ENCODE measurements at places on chromosomes 2 and 18. TPM values are rescaled to one million over a fixed set of nuclear protein-coding genes. Genes with fewer than 3 reads are reported as not detected.

SLC14A1 gene
- polyA plus RNA-seq = not detected

MAP2 gene
- polyA plus RNA-seq = 11.9 TPM

WDR54 gene
- polyA plus RNA-seq = 35.2 TPM

MSH2 gene
- polyA plus RNA-seq = 8.0 TPM

NTSR2 gene
- not detected for polyA plus RNA-seq

SERPINB13 gene
- polyA plus RNA-seq = 15.5 TPM

ZDBF2 gene
- 2.9 TPM for polyA plus RNA-seq

C2orf15 gene
- polyA plus RNA-seq = 0.48 TPM

POMC gene
- not detected for polyA plus RNA-seq

DIS3L2 gene
- polyA plus RNA-seq = 11.9 TPM

MTLN gene
- 16.9 TPM for polyA plus RNA-seq

OSBPL1A gene
- polyA plus RNA-seq = 26.2 TPM

TTC31 gene
- polyA plus RNA-seq = 18.2 TPM

ITSN2 gene
- polyA plus RNA-seq = 17.8 TPM

Data from keratinocyte (primary cell).